ENCODE measurements at places on chromosomes 5 and 9.

DNA sequence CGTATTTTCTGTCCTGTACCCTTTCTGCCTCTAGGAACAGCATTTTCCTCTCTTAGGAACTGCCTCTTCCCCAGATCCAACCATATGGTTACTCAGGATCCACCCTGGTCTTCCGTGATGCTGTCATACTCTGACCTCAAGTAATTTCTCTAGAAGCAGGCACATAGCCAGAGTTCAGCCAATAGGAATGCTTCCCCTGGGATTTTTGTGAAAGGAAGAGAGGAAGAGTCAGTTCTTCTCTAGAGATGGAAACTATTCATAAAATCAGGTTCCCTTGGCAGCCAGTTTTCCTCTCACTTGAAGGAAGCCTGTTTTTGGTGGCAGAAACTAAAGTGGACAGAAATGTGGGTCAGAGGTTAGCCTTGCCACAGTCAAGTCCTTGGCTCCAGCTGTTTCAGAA is 400.1 kb upstream of the PCSK5 start:
- no peak for DNase-seq

DNA sequence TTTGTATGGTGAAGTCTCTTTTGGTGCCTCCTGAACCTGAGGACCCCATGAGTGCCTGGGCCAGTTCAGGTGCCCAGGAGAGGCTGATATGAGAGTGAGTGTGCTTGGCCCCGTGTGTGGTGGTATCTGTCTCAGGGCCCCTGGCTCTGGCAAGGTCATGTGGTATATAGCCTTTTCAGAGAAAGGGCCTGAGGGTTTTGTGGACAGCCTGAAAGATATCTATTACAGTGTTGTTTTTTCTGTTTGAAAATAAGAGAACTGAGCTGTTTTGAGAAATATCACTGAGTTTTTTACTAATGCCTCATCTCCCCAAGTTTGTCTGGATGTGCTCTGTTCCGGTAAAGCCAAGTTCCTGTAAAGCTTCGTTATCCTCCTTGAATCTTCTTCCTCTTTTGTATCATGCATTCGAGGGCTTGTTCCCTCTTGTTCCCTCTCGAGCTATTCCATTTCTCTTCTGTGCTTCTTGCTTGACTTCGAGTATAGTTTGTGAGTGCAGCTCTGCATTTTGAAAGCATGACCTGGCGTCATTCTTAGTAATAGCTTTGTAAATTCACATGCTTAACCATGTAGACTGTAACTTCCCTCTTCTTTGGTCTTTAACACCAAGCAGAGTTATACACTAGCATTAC is 122.3 kb downstream of the MAST4 start:
- no peak for DNase-seq

GRCh38 chr5:150596313-150596712 is 44.1 kb upstream of the SYNPO start:
- no peak for DNase-seq

DNA sequence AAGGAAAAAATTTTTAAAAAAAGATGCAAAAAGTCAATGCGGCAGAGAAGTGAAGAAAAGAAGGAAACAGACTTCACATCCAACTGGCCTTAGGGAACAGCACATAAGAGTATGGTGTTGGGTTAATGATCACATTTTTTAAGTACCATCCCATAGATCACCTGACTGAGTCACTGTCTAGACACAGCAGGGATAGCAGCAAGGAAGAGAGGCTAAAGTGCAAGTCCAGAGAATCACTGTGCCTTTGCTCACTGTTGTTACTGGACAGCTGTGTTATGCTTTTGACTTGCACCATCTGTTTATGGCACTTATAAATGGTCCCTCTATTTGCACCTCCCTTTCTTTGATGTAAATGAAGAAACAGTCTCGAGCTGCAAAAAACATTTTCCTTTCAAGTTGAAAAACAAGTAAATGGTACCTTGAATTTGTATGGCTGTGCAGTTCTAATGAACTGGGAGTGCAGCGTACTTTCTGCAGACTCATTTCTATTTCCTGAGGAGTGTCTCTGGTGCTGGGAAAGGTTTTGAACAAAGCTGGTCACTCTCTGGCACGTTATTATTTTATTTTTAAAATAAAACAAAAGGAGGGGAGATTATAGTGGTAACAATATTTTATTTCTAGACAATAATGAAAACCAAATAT is 84.2 kb downstream of the TRPM6 start:
- no peak for DNase-seq

DNA sequence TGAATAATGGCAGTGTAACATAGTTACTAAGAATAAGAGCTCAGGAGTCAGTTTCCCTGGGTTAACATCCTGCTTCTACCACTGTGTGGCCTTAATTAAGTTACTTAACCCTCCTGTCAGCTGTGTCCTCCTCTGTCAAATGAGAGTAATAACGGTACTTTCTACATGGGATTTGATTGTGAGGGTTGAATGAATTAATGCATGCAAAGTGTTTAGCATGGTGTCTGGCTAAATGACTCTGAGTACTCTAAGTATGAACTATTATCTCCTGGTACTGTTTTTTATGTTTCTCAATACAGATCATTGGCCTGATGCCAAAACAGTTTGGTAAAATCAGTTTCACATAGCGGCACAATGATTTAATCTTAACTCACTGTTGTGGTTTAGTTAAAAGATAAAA is 19.6 kb downstream of the ZNF131 start:
- DNase-seq = no peak

GRCh38 chr5:108881133-108881532 is 133.4 kb downstream of the FER start:
- no peak for DNase-seq

GRCh38 chr9:128372188-128372641 is 1.0 kb downstream of the URM1 start:
- no peak for DNase-seq

GRCh38 chr5:34622098-34622400 is 34.1 kb upstream of the RAI14 start:
- DNase-seq = no peak

DNA sequence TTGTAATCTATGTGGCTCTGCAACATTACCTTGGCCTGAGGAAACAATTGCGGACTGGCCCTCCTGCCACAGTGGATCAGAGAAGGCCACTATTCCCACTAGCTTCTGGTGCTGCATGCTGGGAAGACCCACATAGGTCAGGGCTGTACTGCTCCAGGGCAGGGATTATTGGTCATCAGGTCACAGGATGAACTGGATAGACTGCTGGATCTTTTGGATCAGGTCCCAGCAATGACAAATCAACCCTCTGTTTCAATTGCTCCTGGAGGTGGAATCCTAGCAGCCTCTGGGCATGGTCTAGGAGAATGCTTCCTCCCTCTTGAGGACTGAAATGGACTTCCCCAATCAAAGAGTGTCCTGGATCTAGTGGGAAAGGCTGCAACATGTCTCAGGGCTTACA is 66.7 kb upstream of the PHF24 start:
- DNase-seq = no peak

DNA sequence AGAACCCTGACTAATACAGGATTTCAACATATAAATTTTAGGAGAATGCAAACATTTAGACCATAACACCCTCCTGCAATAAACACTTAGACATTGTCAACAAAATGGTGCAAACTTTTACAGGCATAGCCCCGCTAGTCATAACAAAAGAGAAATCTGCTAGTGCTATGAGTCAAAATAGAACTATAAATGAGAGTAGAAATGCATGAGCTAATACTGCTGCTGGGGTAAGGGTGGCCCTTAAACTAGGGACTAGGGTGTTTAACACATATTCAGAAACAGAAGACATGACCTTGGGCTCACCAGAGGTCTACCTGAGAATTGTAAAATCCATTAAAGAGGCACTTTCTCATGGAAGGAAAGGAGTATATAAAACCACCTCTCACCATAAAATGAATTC is 131.6 kb downstream of the TLR4 start:
- DNase-seq = peak; percentile 22

DNA sequence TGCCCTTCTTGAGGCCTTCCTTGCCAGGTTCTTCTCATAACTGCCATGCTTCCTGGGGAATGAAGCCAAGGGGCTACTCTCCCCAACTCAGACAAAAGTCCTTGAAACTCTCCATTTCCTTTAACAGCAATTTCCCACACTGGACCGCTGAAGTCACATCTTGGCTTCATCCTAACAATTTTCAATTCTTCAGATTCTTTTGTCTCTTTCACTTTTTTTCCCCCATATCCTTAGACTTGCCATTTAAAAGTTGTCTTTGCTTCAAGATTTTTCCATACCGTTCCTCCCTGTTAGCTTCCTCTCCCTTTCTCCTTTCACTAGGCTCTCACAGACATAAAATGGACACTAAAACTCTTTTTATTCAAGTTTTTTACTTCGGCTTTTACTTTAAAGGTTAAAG is 93.1 kb upstream of the ITGA1 start:
- no peak for DNase-seq

DNA sequence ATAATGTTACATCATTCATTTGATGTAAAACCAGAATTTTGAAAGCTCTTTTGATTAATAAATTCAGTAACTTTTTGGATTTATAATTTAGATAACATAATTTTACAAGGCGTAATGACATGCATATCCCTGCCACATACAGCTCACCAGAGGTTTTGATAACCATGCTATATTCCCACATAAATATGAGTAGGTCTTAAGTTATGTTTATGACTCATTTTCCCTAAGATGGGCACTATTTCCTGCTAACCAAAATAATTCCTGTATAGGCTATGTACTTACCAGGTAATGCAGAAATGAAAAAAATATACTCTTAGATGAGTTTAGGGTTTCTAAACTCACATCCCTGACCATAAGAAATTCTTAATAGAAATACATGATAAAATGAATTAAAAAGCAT is 93.9 kb upstream of the EDIL3 start:
- DNase-seq = no peak

- DNase-seq = no peak
Measured at GRCh38 chr9:114218264-114219120, 63.2 kb downstream of the COL27A1 start.

DNA sequence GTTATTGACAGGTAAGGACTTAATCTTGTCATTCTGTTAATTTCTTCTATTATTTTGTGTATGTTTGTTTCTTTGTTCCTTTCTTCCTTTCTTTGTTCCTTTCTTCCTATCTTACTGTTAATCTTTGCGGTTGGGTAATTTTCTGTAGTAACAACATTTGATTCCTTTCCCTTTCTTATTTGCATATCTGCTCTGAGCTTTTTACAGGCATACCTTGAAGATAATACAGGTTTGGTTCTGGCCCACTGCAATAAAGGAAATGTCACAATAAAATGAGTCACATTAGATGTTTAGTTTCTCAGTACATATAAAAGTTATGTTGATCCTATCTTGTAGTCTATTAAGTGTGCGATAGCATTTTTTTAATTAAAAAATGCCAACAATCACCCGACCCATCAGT is 440.7 kb downstream of the NFIB start:
- DNase-seq = no peak

- no peak for DNase-seq
Measured at GRCh38 chr9:98159301-98159700, 33.1 kb downstream of the CORO2A start.

GRCh38 chr5:155947394-155948062 is 379.4 kb upstream of the SGCD start:
- no peak for DNase-seq

DNA sequence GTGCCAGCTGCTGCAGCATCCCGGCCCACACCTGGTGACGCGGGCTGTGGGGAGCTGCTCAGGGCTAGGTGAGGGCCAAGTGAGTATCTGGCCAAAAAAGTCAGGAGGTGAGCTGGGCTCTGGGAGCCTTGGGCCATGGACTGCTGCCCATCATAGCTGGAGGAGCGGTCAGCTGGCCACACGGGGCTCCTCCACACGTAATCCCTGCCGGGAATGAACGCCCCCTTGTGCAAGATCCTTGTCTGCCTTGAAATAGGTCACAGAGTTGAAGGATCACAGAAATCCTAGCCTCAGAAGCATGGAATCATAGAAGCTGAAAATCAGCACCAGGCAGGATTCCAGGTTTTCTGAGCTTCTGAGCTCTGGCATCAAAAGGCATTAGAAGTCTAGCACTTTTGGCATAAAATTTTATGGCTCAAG is 16.8 kb upstream of the COL27A1 start:
- no peak for DNase-seq

DNA sequence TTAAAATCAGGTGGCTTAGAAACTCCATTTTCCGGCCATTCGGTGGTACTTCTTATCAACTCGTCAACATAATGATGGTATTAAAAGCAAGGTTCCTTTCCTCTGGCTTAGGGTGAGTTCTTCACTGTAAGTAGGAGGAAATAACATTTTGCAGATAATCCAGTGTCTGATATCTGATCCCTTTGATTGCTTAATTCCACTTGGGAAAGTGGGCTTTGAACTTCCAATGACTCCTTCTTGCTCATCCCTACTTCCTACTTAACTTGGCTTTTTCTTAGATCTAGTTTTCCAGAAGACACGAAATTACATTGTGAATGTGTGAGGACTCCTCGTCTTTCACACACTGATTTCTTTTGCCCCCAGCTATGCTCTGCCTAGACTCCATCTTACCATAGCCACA is 31.5 kb downstream of the DDX31 start:
- no peak for DNase-seq

GRCh38 chr9:72577212-72577753 is 55.9 kb downstream of the TMC1 start:
- DNase-seq = no peak

DNA sequence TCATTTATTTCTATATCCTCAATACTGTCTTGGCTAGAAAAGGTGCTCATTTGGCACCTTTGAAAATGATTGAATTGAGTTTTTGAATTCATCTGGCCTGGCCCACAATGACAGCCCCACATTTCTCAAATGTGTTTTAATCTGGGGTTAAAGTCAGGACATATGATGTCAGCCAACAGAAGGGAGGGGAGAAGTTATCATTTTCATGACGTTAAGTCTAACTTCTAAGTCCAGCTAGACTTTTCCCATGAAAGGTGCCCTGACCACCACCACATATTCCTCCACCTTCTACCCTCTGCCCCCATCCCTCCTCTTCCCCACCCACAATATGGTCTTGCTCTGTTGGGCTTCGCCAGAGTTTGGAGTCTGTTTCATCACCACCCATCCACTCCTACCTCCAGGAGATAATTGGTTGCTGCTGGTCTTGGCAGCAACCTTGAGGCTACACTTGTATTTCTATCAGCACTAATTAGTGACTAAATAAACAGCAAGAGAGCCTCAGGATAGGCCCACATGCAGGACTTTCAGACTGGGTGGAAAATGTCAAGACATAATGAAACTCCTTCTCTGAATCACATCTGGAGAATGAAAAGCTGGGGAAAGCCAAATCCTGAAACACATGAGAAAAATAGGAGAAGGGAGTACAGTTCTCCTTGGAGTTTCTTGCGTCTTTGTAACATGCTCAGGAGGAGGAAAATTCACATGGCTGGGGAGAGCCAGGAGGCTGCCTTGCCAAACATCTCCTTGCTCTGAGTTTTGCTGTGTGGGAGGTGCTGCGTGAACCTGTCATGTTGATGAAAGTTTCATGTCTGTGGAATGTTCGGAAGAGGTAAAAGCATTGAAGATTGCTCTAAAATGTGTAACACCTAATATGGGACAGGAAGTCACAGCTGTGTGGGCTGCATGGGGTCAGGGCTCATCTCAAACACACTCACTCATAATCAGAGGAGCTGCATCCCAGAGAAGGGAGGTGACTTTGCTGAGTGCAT is 544.7 kb upstream of the KLF4 start:
- no peak for DNase-seq
